ENCODE measurements at places on chromosomes 7 and 10. TPM values are rescaled to one million over a fixed set of nuclear protein-coding genes. Genes with fewer than 3 reads are reported as not detected.

The ADCY1 gene
- polyA plus RNA-seq, result 2.7 TPM

The OR2A42 gene
- polyA plus RNA-seq, result 0.42 TPM

The LIPJ gene
- 0.03 TPM for polyA plus RNA-seq

The FAM221A gene
- 3.1 TPM for polyA plus RNA-seq

The ATP6V0E2 gene
- polyA plus RNA-seq, result 15.2 TPM

The DKK1 gene
- 2.1 TPM for polyA plus RNA-seq

The SPDYE2B gene
- polyA plus RNA-seq, result not detected

The CRHR2 gene
- 1.1 TPM for polyA plus RNA-seq

The ZCWPW1 gene
- polyA plus RNA-seq, result 9.6 TPM
